ENCODE measurements at places on chromosomes 6 and 20.

DNA sequence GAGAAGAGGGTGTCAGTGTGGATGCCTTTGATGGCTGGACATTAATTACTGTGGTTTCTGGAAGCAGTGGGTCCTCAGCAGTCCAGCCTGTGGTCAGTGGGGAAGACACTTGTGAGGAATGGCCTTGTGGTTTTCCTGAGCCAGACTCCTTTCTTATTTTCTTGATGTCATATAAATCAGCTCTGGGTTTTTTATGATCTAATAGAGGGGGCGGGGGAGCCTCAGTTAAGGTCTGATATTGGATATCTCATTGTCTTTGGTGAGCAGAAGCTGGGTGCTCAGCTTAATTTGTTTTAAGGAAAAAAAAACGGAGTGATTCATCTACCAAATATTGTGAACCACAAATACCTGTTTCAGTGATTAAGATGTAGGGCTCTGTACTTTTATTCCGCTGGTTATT is 62.1 kb downstream of the OTOR start:
- DNase-seq: no peak

DNA sequence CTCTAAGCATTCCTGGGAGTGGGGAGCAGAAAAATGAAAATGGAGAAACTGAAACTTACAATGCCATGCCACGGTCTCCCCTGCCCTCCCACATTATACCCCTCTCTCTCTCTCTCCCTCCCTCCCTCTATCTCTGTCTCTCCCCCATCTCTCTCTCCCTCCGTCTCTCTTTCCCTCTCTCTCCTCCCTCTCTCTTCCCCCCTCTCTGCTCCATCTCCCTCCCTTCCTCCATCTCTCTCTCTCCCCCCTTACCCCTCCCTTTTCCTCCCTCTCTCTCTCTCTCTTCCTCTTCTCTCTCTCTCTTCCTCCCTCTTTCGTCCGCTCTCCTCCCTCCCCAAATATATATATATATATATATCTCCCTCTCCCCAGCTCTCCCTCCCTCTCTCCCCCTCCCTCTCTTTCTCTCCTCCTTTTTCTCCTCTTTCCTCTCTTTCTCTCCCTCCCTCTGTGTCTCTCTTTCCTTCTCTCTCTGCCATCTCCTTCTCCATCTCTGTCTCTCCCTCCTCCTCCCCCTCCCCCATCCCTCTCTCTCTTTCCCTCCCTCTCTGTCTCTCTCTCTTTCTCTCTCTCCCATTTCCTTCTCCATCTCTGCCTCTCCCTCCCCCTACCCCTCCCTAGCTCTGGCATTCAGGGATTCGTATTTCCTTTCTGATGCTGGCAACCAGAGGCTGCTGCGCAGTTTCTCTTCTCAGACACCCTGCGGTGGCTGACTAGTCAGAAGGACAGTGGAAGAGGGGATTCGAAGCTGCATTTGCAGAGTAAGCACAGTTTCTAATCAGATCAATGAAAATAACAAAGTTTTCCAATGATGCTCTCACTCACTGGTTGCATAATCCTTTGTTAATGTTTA is 13.9 kb upstream of the VAPB start:
- DNase-seq: no peak

DNA sequence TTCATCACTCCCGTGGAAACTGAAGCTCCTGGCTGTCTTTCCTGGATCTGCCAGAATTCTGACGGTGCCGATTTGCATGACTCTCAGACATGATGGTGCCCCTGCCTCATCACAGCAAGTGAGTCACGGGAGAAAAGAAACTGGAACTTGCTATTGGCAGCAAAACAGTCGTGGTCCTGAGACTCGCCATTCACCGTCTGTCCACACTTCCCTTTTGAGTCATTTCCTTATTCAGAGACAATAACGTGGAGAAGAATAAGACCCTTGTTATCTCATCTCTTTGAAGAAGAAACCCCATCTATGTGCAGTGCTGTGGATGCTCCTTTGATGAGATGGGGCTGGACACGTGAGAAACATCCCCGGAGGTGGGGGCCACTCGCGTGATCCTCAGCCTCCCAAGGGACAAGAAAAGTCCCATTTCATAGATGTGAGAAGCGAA is 4.2 kb downstream of the GPR31 start:
- no peak for DNase-seq

- no peak for DNase-seq
These were observed 47.1 kb downstream of the E2F3 start for GRCh38 chr6:20448828-20449227.

Measured in ovary (tissue), 10 donors.